ENCODE measurements at places on chromosomes 2 and 18. TPM values are rescaled to one million over a fixed set of nuclear protein-coding genes. Genes with fewer than 3 reads are reported as not detected.

Gene ODC1
- total RNA-seq = 105 TPM

Gene GALNT3
- 0.27 TPM for total RNA-seq

Gene GAREM1
- total RNA-seq = 0.18 TPM

Gene CPLX4
- not detected for total RNA-seq

DNA sequence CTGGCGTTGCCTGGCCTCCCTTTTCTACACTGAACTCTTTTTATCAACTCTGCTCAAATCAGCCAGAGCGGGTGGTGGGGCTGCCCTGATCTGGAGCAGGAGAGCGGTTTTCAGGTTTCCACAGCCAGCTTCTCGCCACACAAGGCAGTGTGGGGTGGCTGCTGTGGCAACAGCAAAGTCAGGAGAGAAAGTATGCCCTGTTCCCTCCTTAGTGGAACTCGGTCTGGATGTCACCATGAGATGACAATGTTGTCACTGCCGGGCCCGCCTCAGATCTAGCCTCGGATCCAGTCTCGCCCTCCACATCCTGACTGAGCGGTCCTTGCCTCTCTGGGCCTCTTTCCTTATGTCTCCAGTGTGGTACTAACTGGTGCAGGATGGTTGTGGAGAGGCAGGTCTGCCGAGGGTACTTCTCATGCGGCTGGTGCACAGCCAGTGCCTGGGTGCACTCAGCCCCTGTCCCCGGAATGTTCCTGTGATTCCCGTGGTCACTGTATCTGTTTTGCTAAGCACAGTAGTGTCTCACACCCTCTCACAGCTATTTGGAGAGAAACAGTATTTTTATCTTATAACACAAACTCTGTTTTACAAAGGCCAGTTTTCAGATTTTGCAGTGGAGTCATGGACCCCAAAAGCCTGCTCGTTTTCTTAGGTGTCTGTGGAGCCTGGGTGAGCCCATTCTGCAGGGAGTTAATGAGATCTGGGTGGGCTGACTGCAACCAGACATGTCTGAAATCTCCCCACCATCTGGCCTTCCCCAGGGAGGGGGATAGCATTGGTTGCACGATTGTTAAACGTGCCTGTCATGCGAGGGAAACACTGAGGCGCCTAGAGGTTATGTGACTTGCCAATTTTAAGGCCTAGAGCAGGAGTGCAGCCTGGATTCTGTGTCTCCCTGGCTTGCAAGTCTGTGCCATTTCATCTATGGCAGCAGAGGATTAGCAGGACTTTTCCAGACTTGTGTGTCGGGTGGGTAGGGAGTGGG is 261.1 kb upstream of the AGAP1 start:
- no peak for DNase-seq

DNA sequence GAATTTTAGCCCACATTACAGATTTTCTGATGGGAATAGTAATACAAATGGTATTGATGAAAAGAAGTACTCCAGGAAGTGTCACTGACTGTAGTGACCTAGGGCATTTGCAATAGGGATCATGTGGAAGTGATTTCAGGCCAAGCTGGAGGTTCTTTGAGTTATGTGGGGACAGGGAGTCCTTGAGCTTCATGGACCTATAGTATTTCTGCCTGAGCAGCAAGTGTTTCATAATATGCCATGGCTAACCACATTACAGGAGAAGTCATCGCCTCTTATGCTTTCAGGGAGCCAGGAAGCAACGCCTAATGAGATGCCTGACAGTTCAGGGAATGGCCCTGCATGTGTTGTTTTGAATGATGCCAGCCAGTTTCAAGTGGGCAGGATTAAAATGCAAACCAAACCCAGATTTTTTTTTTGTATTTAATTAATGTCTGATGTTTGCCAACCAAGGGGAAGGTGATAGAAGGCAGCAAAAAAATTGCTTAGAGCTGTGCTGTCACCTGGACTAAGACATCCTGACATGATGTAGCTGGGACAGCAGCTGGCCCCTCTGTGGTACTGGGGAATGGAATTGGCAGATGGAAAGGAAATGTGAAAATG is 109.5 kb downstream of the RAPGEF4 start:
- no peak for DNase-seq

- no peak for DNase-seq
Measured at GRCh38 chr2:105769504-105769903, 24.8 kb downstream of the NCK2 start.

- DNase-seq = no peak
Measured at GRCh38 chr2:10144771-10145518, 22.4 kb downstream of the RRM2 start.

DNA sequence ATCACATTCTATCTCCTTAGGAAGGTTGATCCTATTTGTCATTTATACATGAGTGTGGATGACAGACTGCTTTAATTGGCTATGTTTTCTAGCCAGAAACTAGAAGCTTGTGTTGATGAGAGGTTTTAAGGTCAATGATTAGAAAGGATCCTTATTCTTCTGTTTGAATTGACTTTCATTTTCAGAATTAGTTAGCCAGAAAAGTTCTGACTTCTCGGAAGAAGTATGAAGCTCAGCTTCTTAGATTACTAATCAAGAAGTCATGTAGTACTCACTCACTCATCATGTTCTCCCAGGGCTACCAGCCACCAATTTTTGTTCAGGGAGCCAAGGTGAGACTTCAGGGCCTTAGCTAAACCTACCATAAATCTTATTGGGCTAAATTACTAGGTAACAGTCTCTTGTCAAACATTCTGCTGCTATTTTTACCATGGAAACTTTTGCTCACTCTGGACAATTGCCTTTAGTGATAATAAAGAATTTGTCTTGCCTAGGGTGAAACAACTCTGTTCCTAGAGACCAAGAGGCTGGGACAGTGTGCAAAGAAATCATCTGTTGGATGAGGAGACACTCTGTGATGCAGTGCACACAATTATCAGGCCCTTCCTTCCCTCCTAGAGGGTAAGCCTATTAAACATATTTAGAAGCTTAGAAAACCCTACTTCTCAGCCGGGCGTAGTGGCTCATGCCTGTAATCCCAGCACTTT is 111.6 kb upstream of the DNMT3A start:
- no peak for DNase-seq

GRCh38 chr2:131092458-131093005 is 728 bp downstream of the FAM168B start:
- DNase-seq = no peak

DNA sequence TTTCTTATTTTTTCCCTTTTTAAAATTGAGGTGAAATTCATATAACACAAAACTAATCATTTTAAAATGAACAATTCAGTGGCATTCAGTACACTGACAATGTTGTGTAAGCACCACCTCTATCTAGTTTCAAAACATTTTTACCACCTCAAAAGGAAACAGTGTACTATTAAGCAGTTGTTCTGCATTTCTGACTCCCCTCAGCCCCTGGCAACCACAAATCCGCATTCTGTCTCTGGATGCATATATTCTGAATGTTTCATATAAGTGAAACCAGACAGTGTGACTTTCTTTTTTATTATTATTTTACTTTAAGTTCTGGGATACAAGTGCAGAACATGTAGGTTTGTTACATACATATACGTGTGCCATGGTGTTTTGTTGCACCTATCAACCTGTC is 19.2 kb upstream of the TANK start:
- DNase-seq = no peak

- DNase-seq = no peak
Measured at GRCh38 chr2:226715347-226715990, 84.2 kb downstream of the IRS1 start.

DNA sequence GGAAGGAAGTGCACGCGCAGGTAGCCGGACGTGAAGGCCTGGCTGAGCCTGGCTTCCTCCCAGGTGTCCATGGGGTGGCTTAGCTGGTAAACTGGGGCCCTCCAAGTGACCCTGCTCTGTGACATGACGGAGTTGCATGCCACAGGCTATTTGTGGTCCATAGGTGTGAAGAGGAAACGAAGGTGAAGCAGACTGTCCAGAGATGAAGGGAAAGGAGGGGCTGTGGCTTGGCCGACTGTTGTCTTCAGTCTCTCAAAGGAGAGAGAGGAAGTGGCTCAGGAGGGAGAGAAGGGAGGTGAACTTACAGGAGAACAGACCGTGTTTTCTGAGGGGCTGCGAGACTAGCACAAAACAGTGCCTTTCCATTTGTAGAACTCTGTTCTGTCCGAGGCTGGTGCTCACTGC is 19.3 kb downstream of the INPP5D start:
- no peak for DNase-seq

DNA sequence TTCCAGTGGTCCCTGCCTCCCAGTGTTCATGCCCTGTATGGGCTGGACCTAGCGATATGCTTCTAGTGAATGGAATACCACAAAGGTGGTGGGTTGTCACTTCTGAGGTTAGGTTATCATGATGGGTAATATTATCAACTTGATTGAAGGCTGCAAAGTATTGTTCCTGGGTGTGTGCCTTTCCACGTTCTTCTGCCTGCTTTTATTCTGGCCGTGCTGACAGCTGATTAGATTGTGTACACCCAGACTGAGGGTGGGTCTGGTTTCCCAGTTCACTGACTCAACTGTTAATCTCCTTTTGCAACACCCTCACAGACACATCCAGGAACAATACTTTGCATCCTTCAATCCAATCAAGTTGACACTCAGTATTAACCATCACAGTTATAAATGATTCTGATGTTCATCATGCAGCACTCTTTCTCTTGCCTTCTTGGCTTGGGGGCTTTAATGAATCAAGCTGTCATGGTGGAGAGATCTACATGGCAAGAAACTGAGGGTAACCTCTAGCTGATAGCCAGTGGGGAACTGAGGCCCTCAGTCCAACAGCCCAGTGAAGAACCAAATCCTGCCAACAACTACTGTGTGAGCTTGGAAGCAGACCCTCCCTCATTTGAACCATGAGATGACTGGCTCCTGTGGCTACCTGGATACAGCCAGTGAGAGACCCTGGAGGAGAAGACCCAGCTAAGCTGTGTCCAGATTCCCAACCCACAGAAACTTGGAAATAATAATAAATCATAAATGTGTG is 63.0 kb upstream of the CELF4 start:
- no peak for DNase-seq

GRCh38 chr2:180048251-180048650 is 41.2 kb upstream of the CWC22 start:
- DNase-seq = no peak

DNA sequence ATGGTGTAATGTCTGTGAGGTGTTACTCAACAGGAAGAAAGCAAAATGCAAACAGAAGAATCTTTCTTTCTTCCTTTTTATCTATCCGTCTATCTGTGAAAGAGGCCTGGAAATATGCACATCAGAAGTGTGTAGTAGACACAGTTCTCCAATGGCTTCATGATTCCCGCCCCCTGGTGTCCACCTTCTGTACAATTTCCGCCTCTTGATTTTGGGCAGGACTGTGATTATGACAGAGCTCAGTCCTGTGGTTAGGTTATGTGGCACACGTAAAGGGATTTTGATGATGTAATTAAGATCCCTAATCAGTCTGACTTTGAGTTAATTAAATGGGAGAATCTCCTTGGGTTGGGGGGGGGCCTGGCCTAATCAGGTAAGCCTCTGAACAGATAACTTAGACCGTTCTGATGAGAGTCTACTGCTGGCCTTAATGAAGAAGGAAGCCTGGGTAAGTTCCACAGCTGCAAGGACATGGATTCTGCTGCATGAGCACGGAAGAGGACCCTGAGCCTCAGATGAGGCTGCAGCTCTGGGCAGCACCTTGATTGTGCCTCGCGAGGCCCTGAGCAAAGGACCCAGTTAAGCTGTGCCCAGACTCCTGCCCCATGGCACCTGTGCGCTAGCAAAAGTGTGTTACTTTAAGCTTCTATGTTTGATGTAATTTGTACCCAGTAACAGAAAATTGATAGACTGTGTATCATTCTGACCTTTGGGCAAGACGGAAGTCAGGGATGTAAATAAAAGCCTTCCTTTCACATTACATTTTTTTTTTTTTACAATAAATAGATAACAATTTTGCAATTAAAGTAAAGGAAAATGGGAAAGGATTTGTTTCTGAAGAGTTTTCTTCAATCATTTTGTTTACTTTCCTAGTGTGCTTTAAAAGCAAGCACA is 11.3 kb upstream of the KCNF1 start:
- no peak for DNase-seq

DNA sequence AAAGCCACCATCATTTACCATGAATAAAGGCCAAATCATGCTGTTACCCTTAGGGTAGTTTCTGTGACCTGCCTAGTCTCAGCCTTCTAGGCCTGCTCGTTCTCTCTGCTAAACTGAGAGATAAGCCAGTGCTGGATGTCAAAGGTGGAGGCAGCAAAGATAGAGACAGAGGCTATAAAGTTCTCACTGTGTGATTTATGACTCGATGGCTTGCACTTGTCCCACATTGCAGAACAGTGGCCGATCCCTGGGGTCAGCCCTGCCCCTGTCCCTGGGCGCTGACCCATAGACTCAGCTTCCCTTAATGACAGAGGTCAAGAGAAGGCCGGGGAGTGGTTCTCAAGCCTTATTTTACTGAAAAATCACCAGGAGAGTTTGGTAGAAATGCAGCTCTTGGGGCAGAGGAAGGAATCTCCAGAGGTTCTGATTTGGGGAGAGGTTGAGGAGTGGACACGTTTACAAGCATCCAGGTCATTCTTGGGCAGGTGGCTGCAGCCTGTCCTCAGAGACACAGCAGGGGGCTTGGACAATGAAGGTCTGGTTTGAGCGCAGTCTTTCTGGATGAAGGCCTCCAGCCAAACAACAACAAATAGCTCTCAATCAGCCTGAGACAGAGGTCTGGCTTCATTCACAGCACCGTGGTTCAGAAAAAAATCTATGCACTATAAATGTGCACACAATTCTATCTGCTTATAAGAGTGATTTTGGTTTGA is 143.5 kb downstream of the ACKR3 start:
- no peak for DNase-seq

DNA sequence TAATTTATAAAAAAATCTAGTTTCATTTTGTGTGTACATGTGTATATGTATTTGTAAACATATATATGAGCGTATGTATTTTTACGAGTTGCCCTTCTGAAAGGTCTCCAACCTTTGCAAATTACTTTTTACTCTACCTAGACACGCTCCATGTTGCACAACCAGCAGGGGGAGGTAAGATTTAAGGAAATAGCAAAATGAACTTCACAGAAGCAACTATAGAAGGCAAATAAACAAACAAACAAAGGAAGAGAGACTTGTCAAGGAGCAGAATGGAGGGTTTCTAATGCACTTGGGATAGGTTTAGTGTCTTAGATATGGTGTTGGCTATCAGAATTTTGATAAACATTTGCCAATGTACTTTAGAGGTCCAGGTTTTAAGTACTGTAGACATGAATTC is 820.5 kb upstream of the POU3F3 start:
- no peak for DNase-seq

DNA sequence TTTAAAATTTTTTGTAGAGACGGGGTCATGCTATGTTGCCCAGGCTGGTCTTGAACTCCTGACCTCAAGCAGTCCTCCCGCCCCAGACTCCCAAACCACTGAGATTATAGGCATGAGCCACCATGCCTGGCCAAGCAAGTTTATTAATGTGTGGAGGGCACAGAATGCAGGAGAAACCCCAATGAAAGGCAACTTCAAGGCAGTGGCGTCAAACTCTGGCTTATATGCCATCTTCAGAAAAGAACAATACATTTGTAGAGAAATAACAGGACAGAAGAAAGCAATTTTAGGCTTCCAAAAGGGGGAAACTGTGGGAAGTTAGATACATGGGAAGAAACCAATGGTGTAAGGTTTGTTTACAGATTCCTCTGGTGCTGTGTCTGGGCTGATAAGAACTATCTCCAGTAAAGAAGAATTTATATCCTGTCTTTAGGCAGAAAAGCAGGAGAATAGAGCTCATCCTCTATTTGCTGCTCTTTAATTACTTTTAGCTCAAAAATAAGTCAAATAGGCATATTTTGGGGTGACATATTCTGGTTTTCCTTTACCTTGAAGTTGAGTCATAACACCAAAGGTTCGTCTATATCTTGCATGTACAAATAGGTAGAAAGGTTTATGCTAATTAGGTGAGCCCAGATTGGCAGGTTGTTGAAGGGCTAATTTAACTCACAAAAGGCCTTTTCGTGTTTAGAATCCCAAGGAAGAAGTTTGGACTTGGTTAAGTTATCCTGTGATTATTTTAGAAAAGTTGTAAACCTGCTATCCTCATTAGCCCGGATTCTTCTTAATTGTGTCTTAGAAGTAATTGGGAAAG is 26.0 kb upstream of the TMEM214 start:
- DNase-seq = no peak

Data from HFFc6 (cell line).